ENCODE measurements at places on chromosomes 2 and 18.

DNA sequence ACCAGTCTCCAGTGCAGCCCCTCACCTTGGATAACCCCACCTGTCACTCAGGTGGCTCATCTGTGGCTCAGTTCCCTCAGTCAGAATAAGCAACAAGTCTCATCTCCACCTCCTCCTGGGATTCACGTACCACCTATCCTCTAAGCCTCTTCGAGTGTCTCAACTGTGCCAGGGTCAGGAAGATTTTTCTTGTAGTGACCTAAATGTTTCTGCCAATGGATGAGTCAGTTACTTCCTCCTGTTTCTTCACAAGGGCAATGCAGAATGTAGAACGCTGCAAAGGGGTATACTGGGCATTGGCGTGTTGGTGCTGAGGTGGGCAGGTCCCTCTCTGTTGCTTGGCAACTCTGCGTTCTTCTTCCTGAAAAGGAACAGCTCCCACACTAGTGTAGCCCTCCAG is 213.3 kb upstream of the CXCR4 start:
- DNase-seq, result no peak

DNA sequence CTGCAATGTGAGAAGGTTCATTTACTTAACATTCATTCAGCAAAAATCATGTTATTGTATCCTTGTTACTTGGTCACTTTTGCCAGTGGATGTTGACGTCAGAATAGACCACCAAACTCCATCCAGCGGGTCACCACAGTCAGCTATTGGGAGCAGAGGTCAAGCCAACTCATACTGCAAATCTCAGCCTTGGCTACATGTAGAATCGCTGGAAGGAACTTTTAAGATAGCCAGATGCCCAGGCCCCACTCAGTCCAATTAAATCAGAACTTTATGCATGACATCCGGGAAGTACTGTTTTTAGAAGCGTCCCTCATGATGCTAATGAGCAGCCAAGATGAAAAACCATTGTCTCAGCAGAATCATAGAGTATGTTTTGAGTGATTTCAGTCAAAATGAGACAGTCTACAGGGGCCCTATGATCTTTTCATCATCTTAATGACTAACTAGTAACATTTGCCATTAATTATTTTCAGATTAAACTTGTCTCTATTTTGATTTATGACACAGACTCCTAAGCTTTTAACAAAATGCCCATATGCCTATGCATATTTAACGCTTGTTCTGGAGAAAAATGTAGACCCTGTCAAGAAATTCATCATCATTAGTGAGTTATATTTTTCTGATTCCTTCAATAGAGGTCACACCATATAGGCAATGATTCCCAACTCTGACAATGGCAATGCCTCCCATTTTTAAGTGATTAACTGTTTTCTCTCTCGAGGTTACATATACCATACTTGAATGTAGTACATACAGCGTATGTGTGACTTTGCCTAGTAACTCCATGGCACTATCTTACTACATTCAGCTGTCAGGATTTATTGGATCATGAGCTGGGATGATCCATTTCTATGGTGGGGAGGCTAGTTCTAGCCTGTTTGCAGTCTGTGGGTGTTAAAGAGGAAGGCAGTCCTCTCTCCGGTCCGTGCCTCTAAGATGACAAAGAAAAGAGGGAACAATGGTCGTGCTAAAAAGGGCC is 63.7 kb upstream of the CCBE1 start:
- DNase-seq, result no peak

GRCh38 chr2:43402002-43402401 is 175.6 kb upstream of the ZFP36L2 start:
- DNase-seq, result no peak

DNA sequence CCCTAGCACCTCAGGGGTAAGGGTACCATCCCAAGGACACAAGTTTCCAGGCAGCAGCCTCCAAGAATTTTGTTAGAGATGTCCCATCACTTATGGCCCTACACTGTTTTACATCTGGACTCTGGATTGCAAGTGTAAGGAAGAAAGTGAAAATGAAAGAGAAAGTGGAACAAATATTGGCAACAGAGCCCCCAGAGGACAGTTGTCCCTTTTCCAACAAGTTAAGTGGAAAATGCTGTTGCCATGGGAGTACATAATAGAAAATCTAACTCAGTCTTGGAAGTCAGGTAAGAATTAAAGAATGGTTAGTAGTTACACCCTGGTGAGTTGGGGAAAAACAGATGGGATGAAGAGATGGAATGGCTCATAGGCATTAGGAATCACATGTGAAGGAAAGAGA is 50.6 kb downstream of the TTC21B start:
- no peak for DNase-seq

- no peak for DNase-seq
These were observed 77.3 kb upstream of the RPL31 start for GRCh38 chr2:100924520-100925451.

- DNase-seq, result no peak
These were observed 73.5 kb downstream of the MGAT5 start for GRCh38 chr2:134327367-134327766.

DNA sequence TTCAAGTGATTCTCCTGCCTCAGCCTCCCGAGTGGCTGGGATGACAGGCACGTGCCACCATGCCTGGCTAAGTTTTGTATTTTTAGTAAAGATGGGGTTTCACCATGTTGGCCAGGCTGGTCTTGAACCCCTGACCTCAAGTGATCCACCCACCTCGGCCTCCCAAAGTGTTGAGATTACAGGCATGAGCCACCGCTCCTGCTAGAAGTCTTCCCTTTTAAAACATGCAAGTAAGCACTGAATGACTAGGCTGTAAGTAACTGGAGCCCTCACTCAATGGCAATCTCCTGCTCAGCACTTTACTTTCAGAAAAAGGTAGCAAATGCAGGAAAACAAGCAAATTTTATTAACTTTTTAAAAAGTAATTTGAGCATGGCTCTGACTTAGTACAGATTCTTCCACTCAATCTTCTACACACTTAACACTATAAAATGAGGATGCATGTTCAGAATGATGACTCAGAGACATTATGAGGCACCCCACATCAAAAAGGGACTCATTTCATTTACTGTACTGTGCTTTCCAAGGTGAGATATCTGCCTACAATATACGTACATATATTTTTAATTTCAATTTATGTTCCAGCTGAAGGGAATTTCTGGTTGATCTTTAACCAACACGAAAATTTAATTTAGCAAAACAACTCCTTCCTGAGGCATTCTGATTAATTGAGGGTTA is 6.6 kb upstream of the NCK2 start:
- DNase-seq, result no peak

DNA sequence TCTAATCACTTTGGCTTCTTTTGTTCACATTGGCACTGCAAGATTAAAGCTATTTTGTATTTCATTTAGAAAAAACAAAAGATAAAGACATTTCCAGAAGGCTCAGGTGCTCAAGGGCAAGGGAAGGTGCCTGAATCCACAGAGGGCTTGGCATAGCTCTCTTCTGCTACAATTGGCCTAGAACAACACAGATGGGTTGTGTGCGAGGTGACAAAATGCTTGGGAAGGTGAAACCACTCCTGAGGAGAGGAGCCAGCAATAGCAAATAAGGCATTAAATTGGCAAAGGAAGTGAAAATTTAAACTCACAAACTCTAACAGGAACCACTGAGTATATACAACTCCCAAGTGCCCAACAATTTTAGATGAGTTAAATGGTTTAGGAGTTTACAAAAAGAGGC is 1290.4 kb upstream of the CHAC2 start:
- DNase-seq, result no peak
